Activated CD4-positive, alpha-beta memory T cell treated with anti-CD3 and anti-CD28 coated beads for 36 hours (primary cell): ENCODE measurements at places on chromosomes 11 and 22. TPM values are rescaled to one million over a fixed set of nuclear protein-coding genes. Genes with fewer than 3 reads are reported as not detected.

TRIM48 gene
- total RNA-seq = not detected

VPREB1 gene
- total RNA-seq = not detected

SLC17A6 gene
- not detected for total RNA-seq

DNA sequence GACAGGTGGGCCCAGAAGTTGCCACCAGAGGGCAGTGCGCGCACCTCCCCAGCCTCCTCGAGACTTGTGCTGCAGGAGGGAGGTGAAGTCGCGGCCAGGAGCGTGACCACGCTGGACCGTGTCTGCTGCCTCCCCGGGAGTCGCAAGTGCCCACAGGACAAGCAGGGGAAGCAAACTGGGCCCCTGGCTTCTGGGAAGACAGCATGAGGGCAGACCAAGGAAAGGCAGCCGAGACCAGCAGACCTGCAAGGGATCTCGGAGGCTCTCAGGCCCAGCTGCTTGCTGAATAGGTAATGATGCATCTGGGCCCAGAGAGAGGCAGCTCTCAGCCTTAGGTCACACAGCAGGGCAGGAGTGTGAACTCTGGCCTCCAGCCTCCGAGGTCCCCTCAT lies 17.0 kb upstream of the IL2RB start:
- H3K36me3 ChIP-seq = no peaks in the 10 kb centered on the region
- H3K27me3 ChIP-seq = no peaks in the 10 kb centered on the region
- peak overlapping the region; percentile 67 for H3K27ac ChIP-seq
- H3K4me3 ChIP-seq = peak overlapping the region; percentile 68

DNA sequence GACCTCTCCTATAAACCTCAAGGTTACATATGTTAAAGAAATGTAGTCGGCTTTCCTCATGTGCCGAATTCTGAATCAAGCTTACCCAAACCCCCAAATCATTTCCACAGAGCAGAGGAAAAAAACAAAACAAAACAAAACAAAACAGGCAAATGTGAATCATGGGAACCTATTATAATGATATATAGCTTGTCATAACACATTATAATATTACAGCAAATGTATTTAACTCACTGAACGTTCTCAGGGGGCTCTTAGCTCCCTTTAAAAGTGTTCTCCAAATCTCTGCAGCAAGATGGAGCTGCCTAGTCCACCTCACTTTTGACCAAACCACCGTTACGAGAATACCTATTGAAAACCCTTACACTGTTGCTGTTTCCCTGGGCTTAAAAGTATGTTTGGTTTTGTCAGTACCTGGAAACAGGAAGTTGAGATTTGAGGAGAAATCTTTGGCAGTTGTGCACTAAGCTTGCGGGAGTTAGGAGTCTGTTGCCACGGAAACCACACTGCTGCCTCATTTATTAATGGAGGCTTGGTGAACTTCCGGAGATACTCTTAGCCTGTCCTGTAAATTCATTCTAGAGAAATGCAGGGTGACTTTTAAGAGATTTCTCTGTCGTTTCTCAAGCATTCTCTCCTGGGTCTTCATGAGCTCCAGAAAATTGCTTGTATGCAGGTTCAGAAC lies 167.0 kb upstream of the RASSF10 start:
- H3K27ac ChIP-seq = no peak overlapping the region
- peaks cover 11% of the 10 kb centered on the region for H3K4me1 ChIP-seq
- H3K4me3 ChIP-seq = no peak overlapping the region
- H3K27me3 ChIP-seq = peaks cover 2% of the 10 kb centered on the region

DNA sequence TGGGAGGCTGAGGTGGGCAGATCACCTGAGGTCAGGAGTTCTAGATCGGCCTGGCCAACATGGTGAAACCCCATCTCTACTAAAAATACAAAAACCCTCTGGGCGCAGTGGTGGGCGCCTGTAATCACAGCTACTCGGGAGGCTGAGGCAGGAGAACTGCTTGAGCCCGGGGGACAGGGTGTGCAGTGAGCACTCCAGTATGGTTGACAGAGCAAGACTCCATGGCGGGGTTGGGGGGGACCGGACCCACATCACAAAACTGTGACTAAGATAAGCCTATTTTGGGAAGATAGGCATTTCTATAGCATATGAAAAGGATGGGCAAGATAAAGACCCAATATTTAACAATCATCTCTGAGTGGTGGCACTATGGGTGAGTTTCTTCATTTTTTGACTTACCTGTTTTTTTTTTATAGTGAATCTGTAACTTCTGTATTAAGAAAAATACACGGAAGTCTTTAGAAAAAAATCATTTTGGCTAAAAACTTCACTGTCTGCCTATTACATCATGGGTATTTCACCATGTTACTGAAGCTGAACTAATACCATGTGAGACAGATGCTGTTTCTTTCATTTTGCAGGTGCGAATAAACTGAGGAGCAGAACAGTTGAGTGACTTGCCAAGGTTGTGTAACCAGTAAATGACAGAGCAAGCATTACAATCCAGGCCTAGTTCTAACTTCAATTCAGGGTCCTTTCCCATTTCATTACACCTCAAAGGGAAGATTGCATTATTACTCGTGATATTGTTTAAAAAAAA lies 2.5 kb downstream of the CELF1 start:
- peak overlapping the region; percentile 92 for H3K27ac ChIP-seq
- H3K27me3 ChIP-seq = no peaks in the 10 kb centered on the region
- peak overlapping the region; percentile 33 for H3K4me3 ChIP-seq
- peaks cover 24% of the 10 kb centered on the region for H3K36me3 ChIP-seq
- no peak for DNase-seq

DNA sequence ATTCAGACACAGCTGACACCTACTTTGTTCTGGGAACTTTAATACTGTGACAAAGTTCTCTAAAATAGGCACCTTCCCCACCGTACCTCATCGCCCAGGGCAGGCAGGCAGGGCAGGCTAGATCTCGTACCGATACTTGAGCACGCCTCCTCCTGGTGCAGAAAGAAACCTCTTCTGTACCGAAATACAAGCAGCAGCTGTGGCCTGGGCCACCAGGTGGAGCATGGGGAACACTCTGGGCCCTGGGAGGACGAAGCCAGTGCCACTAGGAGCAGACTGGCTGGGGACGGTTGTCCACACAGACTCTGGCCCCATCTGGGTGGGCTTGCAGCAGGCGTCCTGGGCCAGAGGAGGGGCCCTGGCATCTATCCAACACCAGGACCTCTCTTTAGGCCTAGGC lies 12.8 kb downstream of the PMM1 start:
- peaks cover 15% of the 10 kb centered on the region for H3K36me3 ChIP-seq
- no peak overlapping the region for H3K4me3 ChIP-seq
- no peaks in the 10 kb centered on the region for H3K27me3 ChIP-seq
